Purkinje cell (primary cell): ENCODE measurements at places on chromosomes 4 and X. TPM values are rescaled to one million over a fixed set of nuclear protein-coding genes. Genes with fewer than 3 reads are reported as not detected.

The CTAG1A gene
- polyA plus RNA-seq = not detected in 2 replicates

The FAM47C gene
- polyA plus RNA-seq = not detected in 2 replicates

The NALF2 gene
- 0.60 and 1.5 TPM in 2 replicates for polyA plus RNA-seq

The CT47A1 gene
- not detected in 2 replicates for polyA plus RNA-seq

The FHL1 gene
- 90.3 and 91.8 TPM in 2 replicates for polyA plus RNA-seq

The DTHD1 gene
- 0.77 TPM in 1 of 2 replicates, not detected in the other for polyA plus RNA-seq

The FRG2 gene
- not detected in 2 replicates for polyA plus RNA-seq

The SPATA18 gene
- polyA plus RNA-seq = not detected in 2 replicates

The PGM2 gene
- 3.5 and 5.2 TPM in 2 replicates for polyA plus RNA-seq

The SPANXD gene
- polyA plus RNA-seq = not detected in 2 replicates

The PDE6B gene
- polyA plus RNA-seq = 0.53 and 1.2 TPM in 2 replicates

The DCHS2 gene
- 0.70 and 1.9 TPM in 2 replicates for polyA plus RNA-seq

The CDKL2 gene
- 30.2 and 43.3 TPM in 2 replicates for polyA plus RNA-seq

The CSAG1 gene
- 0.86 TPM in 1 of 2 replicates, not detected in the other for polyA plus RNA-seq

The SPOCK3 gene
- polyA plus RNA-seq = 342 and 351 TPM in 2 replicates

The INTU gene
- polyA plus RNA-seq = 10.2 and 10.6 TPM in 2 replicates

The TMEM150C gene
- polyA plus RNA-seq = 0.78 and 7.0 TPM in 2 replicates

The CFAP99 gene
- 0.32 and 1.3 TPM in 2 replicates for polyA plus RNA-seq

The NAP1L3 gene
- polyA plus RNA-seq = 94.6 and 98.2 TPM in 2 replicates

The CT45A2 gene
- polyA plus RNA-seq = not detected in 2 replicates

The SLC38A5 gene
- polyA plus RNA-seq = not detected in 2 replicates

The SLC10A6 gene
- not detected in 2 replicates for polyA plus RNA-seq

The HNRNPDL gene
- 335 and 337 TPM in 2 replicates for polyA plus RNA-seq

The PLP2 gene
- polyA plus RNA-seq = 0.22 and 7.4 TPM in 2 replicates

The TMEM35A gene
- polyA plus RNA-seq = 40.4 and 57.0 TPM in 2 replicates

The KLHL13 gene
- 71.4 and 94.6 TPM in 2 replicates for polyA plus RNA-seq

The NAP1L2 gene
- polyA plus RNA-seq = 118 and 139 TPM in 2 replicates

The KDM6A gene
- 3.9 and 5.5 TPM in 2 replicates for polyA plus RNA-seq

The GLOD5 gene
- 3.0 TPM in 1 of 2 replicates, not detected in the other for polyA plus RNA-seq

The SLC16A2 gene
- polyA plus RNA-seq = 1.4 and 2.4 TPM in 2 replicates

The GJB1 gene
- polyA plus RNA-seq = 1.0 TPM in 1 of 2 replicates, not detected in the other

The PDHA1 gene
- 266 and 363 TPM in 2 replicates for polyA plus RNA-seq

The ANOS1 gene
- polyA plus RNA-seq = 0.56 and 0.76 TPM in 2 replicates

The STATH gene
- polyA plus RNA-seq = not detected in 2 replicates

The FOXR2 gene
- not detected in 2 replicates for polyA plus RNA-seq

The OPRPN gene
- not detected in 2 replicates for polyA plus RNA-seq

The PLP1 gene
- 23.2 and 43.0 TPM in 2 replicates for polyA plus RNA-seq

The F8A1 gene
- 8.1 TPM in 1 of 2 replicates, not detected in the other for polyA plus RNA-seq

The HTT-AS gene
- polyA plus RNA-seq = not detected in 2 replicates

The TCEANC gene
- 4.7 and 6.1 TPM in 2 replicates for polyA plus RNA-seq

The RHOXF2B gene
- polyA plus RNA-seq = 0.36 TPM in 1 of 2 replicates, not detected in the other

The TLR10 gene
- 0.11 and 0.27 TPM in 2 replicates for polyA plus RNA-seq

The IL13RA1 gene
- polyA plus RNA-seq = 0.48 and 1.7 TPM in 2 replicates

The SLC2A9 gene
- not detected in 2 replicates for polyA plus RNA-seq

The GAGE1 gene
- polyA plus RNA-seq = not detected in 2 replicates

The TMEM154 gene
- polyA plus RNA-seq = 0.05 and 0.06 TPM in 2 replicates

The F8A3 gene
- polyA plus RNA-seq = 8.4 and 12.4 TPM in 2 replicates

The TLR2 gene
- not detected in 2 replicates for polyA plus RNA-seq

The NSUN7 gene
- polyA plus RNA-seq = not detected in 2 replicates

The TLR6 gene
- 0.44 TPM in 1 of 2 replicates, not detected in the other for polyA plus RNA-seq

The ARMCX5 gene
- 3.9 and 13.0 TPM in 2 replicates for polyA plus RNA-seq

The UGT2B15 gene
- polyA plus RNA-seq = not detected in 2 replicates

The SHROOM3 gene
- polyA plus RNA-seq = 0.18 and 0.69 TPM in 2 replicates
